Glutamatergic neuron (in vitro differentiated cells): ENCODE measurements at places on chromosomes 4 and X. TPM values are rescaled to one million over a fixed set of nuclear protein-coding genes. Genes with fewer than 3 reads are reported as not detected.

GRCh38 chr4:25233194-25233593, 639 bp upstream of the PI4K2B start:
- H3K27me3 ChIP-seq: peaks cover 5% of the 10 kb centered on the region
- H3K4me1 ChIP-seq: no peaks in the 10 kb centered on the region
- peak overlapping the region; percentile 22 for H3K27ac ChIP-seq
- H3K4me3 ChIP-seq: peak overlapping the region; percentile 85
- peaks cover 28% of the 10 kb centered on the region for H3K36me3 ChIP-seq
- DNase-seq: no peak

DNA sequence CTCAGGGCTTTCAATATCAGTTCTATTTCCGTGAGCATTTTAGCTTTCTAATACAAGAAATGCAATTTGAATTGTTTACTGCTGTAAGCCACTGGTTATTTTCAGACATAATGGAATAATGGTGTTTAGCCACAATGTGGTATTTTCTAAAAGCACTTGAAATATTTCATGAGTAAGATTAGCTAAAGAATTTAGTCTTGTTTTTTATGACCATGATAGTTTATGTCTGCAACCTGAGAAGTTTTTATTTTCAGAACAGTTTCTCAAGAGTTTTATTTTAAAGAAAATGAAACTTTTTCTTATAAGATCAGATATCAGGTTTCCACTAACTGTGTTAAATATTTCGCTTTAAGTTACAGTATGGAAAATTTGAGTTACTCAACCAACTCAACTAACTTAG, 60.2 kb downstream of the SLIT2 start:
- no peaks in the 10 kb centered on the region for H3K36me3 ChIP-seq
- no peak overlapping the region for H3K27ac ChIP-seq
- DNase-seq: no peak
- no peaks in the 10 kb centered on the region for H3K27me3 ChIP-seq
- peaks cover 3% of the 10 kb centered on the region for H3K4me1 ChIP-seq

- no peak for DNase-seq
- H3K27me3 ChIP-seq: peaks cover 2% of the 10 kb centered on the region
- H3K27ac ChIP-seq: no peak overlapping the region
- no peak overlapping the region for H3K4me3 ChIP-seq
- no peaks in the 10 kb centered on the region for H3K4me1 ChIP-seq
Observed at GRCh38 chr4:150072906-150073714, 5.1 kb upstream of the DCLK2 start.

DNA sequence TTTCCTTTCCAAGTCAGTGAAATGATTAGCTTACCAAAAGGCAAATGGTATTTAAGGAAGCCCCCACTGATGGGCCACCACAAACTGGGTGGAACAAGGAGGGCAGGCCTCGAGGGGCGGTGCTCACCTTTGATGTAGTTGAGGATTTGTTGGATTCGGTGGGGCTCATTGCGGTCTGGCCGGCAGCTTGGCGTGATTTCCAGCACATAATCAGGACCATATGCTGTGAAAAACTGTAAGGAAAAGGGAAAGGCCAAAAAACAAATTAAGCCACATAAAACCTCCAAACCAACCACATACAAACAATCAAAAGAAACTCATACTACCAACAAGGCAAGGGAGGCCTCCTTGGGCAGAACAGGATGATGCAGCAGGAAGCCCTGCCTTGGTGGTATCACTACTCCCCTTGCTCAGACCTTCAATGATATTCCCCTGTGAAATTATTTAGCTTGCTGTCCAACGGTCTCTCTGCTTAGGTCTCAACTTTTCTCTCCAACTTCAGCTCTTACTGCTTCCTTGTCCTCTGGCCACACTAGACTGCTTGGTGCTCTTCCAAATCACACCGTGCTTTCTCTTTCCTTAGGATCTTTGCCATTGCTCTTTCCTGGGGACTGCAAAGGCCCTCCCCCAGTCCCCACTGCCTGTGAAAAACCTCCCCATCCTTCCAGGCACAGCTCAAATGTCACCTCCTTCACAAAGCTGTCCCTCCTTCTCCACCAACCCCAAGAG, 46.1 kb upstream of the CITED1 start:
- peaks cover 7% of the 10 kb centered on the region for H3K36me3 ChIP-seq
- H3K27me3 ChIP-seq: peaks cover 2% of the 10 kb centered on the region
- H3K27ac ChIP-seq: no peak overlapping the region
- H3K4me3 ChIP-seq: no peak overlapping the region
- peaks cover 8% of the 10 kb centered on the region for H3K4me1 ChIP-seq

- no peaks in the 10 kb centered on the region for H3K36me3 ChIP-seq
- no peak for DNase-seq
- no peak overlapping the region for H3K27ac ChIP-seq
- H3K4me3 ChIP-seq: no peak overlapping the region
Observed at GRCh38 chrX:68929332-68930150, 100.7 kb downstream of the EFNB1 start.

DNA sequence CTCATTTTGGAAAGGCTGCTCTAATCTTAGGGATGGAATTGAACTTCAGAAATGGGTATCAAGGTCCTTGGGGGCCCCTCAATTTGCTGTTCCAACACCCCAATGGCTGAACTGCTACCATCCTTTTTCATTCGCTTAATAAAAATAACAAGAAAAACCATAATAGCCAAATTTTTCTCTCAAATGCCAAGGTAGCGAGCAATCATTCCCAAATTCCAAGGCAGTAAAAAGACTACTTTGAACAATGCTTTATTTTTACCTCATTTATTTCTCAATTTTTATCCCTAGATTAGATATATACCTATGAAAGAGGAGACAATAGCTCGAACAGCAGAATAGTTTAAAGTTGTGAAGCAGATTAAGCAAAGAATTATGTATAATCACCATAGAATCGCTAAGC, 323.4 kb upstream of the SLC7A11 start:
- H3K27me3 ChIP-seq: no peaks in the 10 kb centered on the region
- no peaks in the 10 kb centered on the region for H3K4me1 ChIP-seq
- H3K4me3 ChIP-seq: no peak overlapping the region
- DNase-seq: no peak
- no peak overlapping the region for H3K27ac ChIP-seq

DNA sequence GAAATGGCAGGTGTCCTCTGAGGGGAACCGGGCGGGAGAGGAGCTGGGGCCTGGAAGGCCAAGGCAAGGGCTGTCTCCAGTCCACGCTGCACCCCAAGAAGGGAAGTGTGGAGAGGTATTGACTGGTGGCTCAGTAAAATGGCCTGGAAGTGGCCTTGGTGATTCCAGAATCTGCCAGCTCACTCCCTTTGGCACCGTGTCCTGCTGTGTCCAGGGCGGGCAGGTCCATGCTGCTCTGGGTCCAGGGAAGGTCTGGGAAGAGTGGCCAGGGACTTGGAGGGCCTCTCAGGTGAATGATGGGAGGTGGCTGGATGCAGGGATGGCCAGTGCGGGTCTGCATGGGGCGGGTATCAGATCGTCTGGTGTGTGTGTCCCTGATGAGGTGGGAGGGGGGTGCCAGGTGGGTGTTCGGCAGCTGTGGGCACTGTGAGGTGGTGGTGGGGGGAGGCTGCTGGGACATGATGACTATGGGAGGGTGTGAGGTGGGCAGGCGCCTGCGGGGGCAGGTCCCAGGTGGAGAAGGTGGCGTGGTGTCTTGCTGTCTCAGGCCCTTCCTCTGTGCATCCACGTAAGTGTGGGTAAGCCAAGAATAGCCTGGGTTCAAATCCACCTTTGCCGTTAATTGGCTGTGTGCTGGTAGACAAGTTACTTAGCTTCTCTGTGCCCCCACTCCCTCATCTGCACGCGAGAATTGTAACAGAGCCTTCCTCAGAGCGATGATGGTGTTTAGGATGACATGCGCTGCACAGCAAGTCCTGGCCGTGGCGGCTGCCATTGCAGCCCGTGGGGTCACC, 17.7 kb downstream of the RGS12 start:
- peak overlapping the region; percentile 23 for H3K4me3 ChIP-seq
- no peak for DNase-seq
- peaks cover 43% of the 10 kb centered on the region for H3K4me1 ChIP-seq
- H3K27ac ChIP-seq: peak overlapping the region; percentile 38

GRCh38 chrX:20438871-20439526, 172.3 kb upstream of the RPS6KA3 start:
- no peak overlapping the region for H3K27ac ChIP-seq
- no peaks in the 10 kb centered on the region for H3K27me3 ChIP-seq
- H3K36me3 ChIP-seq: no peaks in the 10 kb centered on the region
- no peaks in the 10 kb centered on the region for H3K4me1 ChIP-seq

GRCh38 chrX:101507372-101507771, 22.1 kb downstream of the ARMCX4 start:
- H3K36me3 ChIP-seq: peaks cover 6% of the 10 kb centered on the region
- no peak overlapping the region for H3K4me3 ChIP-seq
- H3K27me3 ChIP-seq: no peaks in the 10 kb centered on the region

- H3K27ac ChIP-seq: no peak overlapping the region
- DNase-seq: no peak
- H3K4me3 ChIP-seq: no peak overlapping the region
- no peaks in the 10 kb centered on the region for H3K27me3 ChIP-seq
Observed at GRCh38 chr4:185600801-185601434, 65.6 kb upstream of the PDLIM3 start.

DNA sequence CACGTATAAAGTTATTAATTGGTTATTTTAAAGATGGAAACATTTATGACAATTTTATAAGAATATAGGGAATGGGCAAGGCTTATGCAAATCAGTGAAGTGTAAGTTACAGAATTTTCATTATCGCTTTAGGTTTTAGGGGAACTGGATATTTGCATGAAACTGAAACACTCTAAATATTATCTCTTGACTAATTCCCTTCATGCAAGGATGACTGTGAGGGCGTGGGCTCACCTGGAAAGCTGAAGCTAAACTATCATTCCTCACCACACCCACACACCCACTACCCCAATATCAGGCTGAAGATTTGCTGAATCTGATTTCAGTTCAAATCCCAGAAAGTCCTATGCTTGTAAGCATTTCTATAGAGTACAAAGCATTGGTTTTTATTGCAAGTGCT, 81.7 kb upstream of the ARHGAP24 start:
- peaks cover 13% of the 10 kb centered on the region for H3K4me1 ChIP-seq
- DNase-seq: no peak
- no peak overlapping the region for H3K4me3 ChIP-seq
- no peak overlapping the region for H3K27ac ChIP-seq
- no peaks in the 10 kb centered on the region for H3K27me3 ChIP-seq

GRCh38 chr4:101853691-101854090, 63.2 kb downstream of the BANK1 start:
- H3K27me3 ChIP-seq: no peaks in the 10 kb centered on the region
- no peak for DNase-seq
- no peak overlapping the region for H3K4me3 ChIP-seq

DNA sequence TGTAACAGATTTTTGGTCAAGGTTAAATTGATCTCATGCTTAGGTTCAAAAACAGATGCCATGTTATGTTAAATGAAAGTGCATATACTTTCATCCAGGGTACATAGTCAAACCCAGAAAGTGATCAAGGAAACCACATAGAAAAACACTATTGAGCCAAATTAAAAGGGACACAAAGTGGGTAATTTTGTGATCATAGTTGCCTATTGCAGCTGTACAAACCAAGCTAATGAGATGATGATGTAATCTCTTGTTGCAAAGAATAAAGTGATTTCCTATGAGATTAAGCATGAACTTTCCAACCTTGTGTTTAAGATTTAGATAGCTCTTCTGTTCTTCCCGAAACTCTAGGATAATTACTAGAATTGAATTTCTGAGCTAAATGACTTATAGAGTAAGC, 20.2 kb upstream of the LIMCH1 start:
- H3K27ac ChIP-seq: no peak overlapping the region
- H3K36me3 ChIP-seq: no peaks in the 10 kb centered on the region
- no peaks in the 10 kb centered on the region for H3K4me1 ChIP-seq
- no peaks in the 10 kb centered on the region for H3K27me3 ChIP-seq
- no peak overlapping the region for H3K4me3 ChIP-seq
- DNase-seq: no peak

GRCh38 chrX:154136627-154137161, 7.3 kb upstream of the OPN1LW start:
- H3K4me3 ChIP-seq: peak overlapping the region; percentile 63
- peak overlapping the region; percentile 85 for H3K27ac ChIP-seq
- H3K27me3 ChIP-seq: no peaks in the 10 kb centered on the region
- DNase-seq: peak; percentile 85

DNA sequence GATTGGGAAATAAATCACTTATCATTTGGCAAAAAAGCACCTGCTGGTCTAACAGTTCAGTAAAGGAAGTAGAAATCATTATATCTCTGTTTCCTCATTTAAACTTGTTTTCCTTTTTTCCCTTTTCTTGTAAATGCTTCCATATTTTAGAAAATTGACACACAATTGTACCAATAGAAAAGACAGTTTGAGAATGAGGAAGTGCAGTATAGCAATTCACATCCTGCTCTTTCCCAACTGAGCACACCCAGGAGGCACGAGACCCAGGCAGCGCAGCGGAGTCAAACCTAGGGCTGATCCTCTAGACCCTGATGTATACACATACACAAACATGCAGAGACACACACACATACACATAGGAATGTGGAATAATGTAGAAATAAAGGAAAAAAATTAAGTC, 74.8 kb upstream of the PACRGL start:
- H3K4me3 ChIP-seq: no peak overlapping the region
- H3K27ac ChIP-seq: no peak overlapping the region
- H3K36me3 ChIP-seq: peaks cover 5% of the 10 kb centered on the region
- no peaks in the 10 kb centered on the region for H3K27me3 ChIP-seq
- peaks cover 7% of the 10 kb centered on the region for H3K4me1 ChIP-seq

GRCh38 chr4:100431416-100431815, 86.4 kb downstream of the EMCN start:
- H3K36me3 ChIP-seq: no peaks in the 10 kb centered on the region
- H3K27ac ChIP-seq: no peak overlapping the region
- H3K4me3 ChIP-seq: no peak overlapping the region
- H3K27me3 ChIP-seq: no peaks in the 10 kb centered on the region

DNA sequence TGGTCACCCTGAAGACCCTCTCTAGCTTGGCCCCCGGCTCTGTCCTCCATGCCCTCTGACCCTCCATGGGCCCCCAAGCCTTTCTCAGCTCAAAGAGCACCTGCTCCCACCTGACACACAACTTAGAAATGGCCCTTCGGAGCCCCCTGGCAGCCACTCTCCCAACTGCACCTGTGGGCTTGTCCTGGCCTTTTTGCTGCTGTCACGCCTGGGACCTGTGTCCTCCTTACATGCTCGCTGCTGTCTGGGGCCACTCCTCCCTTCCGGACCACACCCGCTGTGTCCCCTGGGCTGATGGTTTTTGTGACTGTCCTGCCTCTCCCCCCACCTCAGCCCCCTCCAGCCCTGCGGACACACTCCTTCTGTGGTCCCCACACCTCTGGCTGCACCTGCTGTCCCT, 106.2 kb upstream of the AFAP1 start:
- H3K27me3 ChIP-seq: peaks cover 14% of the 10 kb centered on the region
- no peaks in the 10 kb centered on the region for H3K36me3 ChIP-seq
- H3K4me3 ChIP-seq: no peak overlapping the region
- no peak overlapping the region for H3K27ac ChIP-seq
- H3K4me1 ChIP-seq: peaks cover 16% of the 10 kb centered on the region

GRCh38 chrX:118346258-118347094, 570 bp downstream of the WDR44 start:
- peak; percentile 64 for DNase-seq
- no peaks in the 10 kb centered on the region for H3K36me3 ChIP-seq
- peak overlapping the region; percentile 94 for H3K4me3 ChIP-seq
- H3K27ac ChIP-seq: peak overlapping the region; percentile 89
- no peaks in the 10 kb centered on the region for H3K27me3 ChIP-seq

Gene VCX2
- total RNA-seq: not detected

Gene CTAG1A
- not detected for total RNA-seq

Gene TREX2
- 0.29 TPM for total RNA-seq

Gene REPS2
- total RNA-seq: 3.1 TPM

Gene EXOC1L
- total RNA-seq: 0.83 TPM

Gene GPRASP3
- total RNA-seq: 19.4 TPM

Gene USP26
- total RNA-seq: not detected

Gene DGAT2L6
- not detected for total RNA-seq

Gene ING2
- 4.8 TPM for total RNA-seq

Gene SPANXB1
- not detected for total RNA-seq

Gene SNX25
- total RNA-seq: 27.5 TPM

Gene BRS3
- total RNA-seq: not detected

Gene ANTXR2
- 47.8 TPM for total RNA-seq
